ENCODE measurements at places on chromosomes 1 and 21.

DNA sequence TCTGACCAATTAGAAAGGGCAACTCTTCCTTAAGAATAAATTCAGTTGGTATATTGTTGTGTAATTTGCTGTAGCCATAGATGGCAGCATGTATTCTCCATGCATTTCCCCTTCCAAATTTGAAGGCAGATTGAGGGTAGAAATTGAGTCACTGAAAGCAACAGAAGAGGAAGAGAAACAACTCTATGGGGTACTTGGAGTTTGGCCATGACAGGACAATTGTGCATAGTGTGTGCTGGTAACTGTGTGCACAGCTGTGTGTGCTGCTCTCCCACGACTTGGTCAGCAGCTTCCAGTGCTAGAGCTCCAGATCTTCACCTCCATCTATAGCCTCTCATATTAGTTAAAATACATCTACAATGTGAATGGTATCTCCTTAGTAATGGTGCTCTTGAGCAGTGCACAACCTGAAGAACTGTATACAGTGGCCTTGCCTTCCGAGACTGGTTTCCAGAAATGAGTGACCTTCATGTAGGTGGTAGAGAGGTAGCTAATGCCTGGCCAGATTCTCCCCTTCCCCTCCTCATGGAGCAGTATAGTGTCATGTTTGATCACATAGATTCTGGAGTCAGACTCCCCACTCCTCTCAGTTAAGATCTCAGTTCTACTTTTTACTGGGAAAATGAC, 882 bp upstream of the FCAMR start:
- DNase-seq: no peak

DNA sequence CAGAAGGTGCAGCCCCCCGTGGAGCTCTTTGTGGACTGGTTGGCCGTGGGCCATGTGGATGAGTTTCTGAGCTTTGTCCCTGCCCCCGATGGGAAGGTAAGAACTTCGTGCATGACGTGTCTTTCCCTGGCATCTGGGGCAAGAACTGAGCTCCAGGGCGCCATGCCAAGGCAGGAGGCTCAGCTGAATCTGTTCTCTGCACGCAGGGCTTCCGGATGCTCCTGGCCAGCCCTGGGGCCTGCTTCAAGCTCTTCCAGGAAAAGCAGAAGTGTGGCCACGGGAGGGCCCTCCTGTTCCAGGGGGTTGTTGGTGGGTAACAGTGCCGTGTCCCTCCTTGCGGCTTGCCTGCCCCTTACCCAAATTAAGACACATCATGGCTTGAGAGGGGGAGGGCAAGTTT, 27.7 kb downstream of the PADI3 start:
- DNase-seq: no peak

GRCh38 chr1:43021547-43022474, 63.1 kb upstream of the SLC2A1 start:
- DNase-seq: no peak

DNA sequence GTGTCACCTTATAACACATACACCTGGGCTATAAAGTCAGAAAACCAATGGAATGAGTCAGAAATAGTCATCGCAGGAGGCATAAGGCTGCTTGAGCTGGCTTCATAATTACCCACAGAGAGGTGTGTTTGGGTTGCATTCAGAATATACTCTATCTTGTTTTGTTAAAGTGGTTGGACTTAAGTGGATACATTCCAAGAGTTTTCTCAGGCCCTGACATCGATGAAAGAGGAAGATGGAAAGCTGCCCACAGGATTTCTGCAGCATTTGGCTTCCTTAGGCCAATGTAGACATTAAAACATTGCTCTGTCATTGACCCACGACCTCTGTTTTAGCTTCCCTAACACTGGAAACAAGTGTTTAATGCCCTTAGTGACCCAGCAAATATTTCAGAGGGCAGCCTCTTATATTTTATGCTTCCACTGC, 18.6 kb upstream of the BCL10 start:
- no peak for DNase-seq

GRCh38 chr1:114490274-114490693, 20.7 kb downstream of the TRIM33 start:
- no peak for DNase-seq

DNA sequence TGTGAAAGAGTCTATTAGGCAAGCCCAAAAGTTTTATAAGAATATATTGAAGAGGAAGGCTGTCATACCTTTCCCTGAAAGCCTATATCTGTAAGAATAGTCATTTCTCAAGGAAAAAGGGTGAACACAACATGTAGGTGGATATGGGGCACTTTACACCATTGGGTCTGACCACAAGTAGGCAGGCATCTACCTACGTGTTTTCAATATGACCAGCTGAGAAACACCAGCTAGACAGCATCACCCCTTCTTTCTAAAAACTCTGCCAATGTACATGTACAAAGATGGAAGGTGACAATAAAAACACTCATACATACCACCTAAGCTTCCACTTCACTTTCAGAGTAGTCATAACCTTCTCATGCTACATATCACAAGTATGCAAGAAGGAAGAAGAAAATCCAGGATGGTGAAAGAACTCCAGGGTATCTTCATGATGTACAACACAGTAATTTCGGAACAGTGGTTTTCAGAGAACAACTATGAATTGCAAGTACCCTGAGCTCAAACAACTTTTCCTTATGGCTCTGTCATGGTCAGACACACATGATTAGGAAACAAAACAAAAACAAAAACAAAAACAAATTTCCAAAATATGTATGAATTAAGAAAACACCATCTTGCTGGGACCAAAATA, 98.5 kb upstream of the ADGRL2 start:
- DNase-seq: no peak

DNA sequence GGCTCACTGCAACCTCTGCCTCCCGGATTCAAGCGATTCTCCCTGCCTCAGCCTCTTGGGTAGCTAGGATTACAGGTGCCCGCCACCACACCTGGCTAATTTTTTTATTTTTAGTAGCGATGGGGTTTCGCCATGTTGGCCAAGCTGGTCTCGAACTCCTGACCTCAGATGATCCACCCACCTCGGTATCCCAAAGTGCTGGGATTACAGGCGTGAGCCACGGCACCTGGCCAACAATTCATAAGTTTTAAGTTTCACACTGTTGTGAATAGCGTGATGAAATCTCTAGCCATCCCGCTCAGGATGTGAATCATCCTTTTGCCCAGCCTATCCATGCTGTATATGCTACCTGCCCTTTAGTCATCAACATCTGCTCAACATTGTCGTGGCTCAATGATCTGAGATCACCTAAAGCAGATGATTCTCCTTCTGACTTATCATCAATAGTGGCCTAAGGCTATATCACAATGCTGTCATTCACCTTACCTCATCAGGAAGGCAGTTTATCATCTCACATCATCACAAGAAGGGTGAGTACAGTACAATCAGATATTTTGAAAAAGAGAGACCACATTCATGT, 2.6 kb downstream of the PFDN2 start:
- no peak for DNase-seq

DNA sequence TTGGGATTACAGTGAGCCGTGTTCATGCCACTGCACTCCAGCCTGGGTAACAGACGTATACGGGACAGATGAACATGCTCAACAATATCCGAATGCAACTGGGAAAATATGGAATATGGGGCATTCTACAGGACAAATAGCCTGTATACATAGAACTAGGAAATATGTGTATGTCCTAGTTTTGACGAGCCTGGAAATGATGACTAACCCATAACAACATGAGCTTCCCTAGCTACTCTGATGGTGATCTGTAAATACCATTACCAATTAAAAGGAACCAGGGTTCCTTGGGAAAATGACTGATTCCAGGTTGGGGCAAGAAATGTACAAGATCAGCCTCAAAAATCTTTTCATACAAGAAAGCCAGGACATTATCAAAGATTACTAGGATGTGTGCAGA, 42.8 kb upstream of the ARTN start:
- no peak for DNase-seq

GRCh38 chr1:116403496-116404136, 30.6 kb downstream of the ATP1A1 start:
- no peak for DNase-seq

DNA sequence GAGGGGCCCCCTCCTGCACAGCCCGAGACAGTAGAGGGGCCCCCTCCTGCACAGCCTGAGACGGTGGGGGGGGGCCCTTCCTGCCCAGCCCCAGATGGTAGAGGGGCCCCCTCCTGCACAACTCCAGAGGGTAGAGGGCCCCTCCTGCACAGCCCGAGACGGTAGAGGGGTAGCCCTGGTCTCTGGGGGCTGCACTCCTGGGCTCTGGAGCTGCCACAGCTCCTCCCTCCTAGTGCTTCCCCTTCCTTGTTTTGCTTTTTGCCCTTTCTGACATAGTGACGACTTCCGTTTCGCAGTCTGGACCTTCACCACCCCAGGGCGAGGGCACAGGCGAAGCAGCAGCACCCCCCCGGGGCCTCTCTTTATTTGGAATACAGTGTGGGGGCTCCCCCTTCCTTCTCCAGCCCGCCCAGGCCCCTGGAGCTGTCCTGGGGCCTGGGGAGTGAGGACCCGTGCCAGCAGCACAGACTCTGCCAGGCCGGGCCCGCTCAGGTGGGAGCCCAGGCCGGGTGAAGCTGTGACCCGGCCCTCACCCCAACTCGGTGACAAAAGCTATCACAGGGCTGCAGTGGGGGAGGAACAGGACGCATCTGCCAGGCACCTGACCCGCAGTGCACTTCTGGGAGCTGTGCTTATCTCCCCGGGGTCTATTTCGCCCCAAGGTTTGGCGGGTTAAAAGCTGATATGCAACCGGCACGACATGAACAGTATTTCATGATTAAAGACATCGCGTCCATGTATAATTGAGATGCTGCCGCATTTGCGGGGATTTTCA, 1.1 kb upstream of the PRXL2B start:
- peak; percentile 59 for DNase-seq

DNA sequence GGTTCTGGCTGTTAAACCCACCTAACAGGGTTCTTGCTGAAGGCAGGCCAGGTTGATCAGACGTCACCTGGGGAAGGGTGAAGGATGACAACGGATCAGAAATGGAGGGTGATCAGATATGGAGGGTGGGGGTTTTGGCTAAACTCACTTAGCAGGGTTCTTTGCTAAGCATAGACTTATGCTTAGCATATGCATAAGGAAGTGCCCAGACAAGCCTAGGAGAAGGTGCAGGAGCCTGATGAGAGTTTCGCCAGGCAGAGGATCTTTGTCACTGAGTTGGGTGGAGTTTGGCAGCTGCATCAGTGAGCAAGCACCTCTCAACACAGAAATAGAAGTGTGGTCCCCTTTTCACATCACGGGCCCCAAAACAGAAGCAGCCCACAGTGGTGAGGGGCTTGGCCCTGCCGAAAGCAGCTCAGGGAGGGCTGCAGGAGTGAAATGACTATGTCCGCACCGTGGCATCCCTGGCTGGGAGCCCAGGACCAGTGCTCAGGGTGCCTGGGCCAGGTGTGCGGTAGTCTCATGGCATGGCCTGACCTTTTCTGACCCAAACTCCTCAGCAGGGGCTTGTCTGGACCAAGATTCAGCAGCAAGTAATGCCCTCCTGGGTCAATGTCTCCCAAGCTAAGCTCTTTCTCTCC, 101.6 kb downstream of the AJAP1 start:
- DNase-seq: no peak

- no peak for DNase-seq
These were observed 3.1 kb downstream of the PRDM2 start for GRCh38 chr1:13703128-13703513.

- no peak for DNase-seq
These were observed 108.9 kb downstream of the NOS1AP start for GRCh38 chr1:162178432-162178831.

- DNase-seq: peak; percentile 38
These were observed 91.0 kb upstream of the KCNA3 start for GRCh38 chr1:110765640-110766335.

DNA sequence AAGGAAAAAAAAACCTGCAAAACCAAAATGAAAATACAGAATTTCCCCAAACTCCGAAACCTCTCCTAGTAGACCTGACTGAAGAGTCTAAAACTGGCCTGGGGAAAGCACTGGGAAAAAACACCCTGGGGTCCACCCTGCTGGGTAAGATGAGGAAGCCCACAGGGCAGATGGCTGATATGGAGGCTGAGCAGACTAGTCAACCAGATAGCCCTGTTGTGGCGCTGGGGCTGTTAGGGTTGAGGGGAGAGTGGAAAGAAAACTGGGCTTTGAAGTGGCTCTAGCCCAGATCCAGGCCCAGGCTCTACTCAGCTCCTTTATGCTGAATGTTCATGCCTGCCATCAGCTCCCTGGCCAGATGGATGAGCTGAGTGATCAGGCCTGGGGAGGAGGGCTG, 6.8 kb upstream of the SLAMF1 start:
- DNase-seq: no peak

DNA sequence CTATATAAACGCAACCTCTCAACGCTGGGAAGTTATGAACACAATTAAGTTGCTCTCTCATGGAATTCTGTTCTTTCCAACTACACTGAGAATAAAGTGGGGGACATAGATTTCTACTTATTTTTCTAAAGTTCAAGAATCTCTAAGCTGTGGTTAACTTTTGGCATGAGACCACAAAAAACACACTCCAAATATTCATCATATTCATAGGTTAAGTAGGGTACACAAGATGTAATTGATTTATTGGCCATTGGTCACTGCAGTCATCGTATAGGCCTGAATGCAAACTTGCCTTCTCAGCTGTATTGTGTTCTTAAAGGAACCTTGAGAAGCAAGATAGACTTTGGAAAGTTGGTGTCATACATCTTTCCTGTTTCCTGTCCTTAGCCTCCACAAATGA, 40.3 kb downstream of the PRRX1 start:
- DNase-seq: no peak

DNA sequence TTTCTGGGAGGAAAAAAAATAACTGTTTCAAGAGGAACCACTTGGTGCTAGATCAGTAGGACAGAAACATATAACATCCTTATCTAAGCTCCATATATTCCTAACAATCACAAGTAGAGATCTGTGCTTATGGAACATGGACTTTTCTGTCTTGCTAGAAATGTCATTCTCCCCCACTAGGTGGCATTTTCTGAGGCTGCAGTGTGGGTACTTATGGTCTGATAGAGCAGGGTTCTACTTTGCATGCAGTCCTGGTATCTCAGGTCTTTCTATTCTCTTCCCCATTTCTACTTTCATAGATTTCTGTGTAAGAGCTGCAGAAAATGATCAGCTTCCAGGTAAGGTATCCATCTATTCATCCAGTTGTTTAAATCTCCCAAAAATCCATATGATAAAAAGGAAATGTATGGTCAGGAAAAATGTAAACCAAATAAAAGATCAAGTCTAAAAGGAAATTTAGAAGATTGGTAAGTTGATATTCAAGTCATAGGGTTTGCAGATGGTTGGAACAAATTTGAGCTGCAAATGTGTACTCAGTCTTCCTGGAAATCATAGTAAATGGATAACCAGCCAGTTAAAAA, 1.5 kb downstream of the ZNF684 start:
- DNase-seq: no peak
